ENCODE measurements at places on chromosomes 7 and 10.

GRCh38 chr7:29808075-29808801 lies 1.9 kb downstream of the WIPF3 start:
- no peak for DNase-seq

- no peak for DNase-seq
Observed at GRCh38 chr7:125357676-125358455, 428.2 kb upstream of the POT1 start.

- DNase-seq = peak; percentile 85
Observed at GRCh38 chr10:22316286-22317075, at the start of gene COMMD3. Gene COMMD3 (plus strand): TSS chr10:22316388. CDS start chr10:22316418, 30 bp downstream.

DNA sequence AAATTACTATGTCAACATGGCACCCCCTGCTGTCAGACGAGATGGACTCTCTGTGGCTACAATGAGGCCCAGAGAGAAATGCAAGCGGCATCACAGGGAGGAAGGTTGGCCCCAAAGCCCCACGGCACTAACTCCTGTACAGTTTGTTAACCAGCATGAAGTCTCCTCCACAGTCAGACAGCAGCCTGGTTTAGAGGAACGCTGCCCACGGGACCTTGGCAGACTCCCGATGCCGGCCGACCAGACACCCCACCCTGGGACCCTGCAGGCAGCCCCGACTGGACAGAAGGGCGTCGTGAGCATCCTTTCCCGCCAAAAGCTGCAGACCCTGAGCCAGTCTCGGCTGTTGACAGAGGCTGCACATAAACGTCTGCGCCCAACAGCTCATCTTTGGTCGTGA lies 158.8 kb downstream of the DIP2C start:
- no peak for DNase-seq

- no peak for DNase-seq
Observed at GRCh38 chr7:33432821-33433220, 303.5 kb downstream of the BBS9 start.

- no peak for DNase-seq
Observed at GRCh38 chr7:110704225-110704624, 386.7 kb upstream of the LRRN3 start.

GRCh38 chr10:110323503-110323902 lies 18.8 kb upstream of the SMNDC1 start:
- no peak for DNase-seq

DNA sequence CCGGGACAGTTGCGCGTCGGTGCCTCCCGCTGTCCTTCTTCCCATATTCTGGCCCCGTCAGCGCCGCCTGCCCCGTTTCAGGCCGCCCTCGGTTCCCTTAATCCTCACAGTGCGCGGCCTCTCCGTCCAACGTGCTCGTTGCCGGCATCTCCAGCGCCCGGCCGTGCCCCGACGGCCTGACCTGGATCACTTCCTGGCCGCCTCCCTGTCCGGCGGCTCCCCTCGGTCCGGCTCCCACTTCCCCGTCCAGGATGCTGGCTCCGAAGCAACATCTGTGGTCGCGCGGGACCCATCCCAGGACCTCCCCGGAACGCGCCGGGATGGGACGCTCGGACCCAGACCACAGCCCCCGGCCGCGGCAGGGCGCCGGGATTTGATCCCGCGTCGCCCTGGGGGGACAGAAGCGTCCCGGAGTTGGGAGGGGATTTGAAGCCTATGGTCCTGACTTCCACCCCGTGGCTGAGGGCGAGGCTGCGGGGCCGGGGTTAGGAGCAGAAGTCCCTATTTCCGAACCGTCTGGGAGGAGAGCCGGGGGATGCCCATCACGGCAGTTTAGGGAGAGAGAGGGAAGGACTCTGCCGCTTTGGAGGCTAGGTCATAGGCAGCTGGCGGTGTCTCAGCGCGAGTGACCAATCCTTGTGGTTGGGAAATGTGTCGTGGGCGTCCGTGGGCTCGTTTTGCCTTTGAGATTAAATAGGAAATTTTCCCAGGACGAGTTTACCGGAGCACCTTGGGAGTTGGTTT lies 53.8 kb downstream of the KCTD7 start:
- no peak for DNase-seq

DNA sequence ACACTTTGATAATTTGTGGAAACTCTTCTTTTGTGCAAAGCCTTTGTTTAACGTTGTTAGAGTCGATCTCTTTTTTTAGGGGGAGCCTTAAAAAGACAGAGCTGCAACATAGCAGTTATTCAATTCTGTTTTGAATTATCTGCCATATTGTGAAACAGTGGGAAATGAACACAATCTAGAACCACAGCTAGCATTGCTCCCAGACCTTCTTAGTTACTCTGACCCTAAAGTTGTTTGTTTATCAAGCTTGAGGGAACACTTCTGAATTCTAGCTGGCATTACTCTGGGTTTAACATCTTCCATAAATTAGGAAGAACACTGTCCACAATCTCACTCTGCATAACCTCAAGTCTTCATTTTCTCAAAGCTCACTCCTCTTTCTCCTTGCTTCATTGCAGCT lies 217.7 kb downstream of the PRKG1 start:
- DNase-seq = no peak

DNA sequence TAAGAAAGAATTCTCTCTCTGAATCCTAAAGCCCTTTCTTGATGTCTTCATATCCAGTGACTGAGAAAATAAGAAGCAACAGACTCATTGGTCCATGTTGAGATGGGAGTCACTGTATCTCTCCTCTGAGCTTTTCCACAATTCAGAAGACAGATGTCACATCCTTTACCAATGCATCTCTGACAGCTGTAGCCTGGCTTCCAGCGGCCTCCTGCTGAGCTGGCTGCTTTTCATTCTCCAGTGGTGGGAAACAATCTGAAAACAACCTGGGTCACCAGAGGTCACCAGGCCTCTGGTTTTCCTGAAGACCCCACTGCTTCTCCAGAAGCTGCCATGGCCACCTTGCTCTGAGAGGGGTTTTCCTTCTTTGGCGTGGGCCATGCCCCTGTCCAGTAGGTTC lies 18.3 kb upstream of the RPA3 start:
- DNase-seq = no peak

- no peak for DNase-seq
Observed at GRCh38 chr10:116715839-116716377, 26.5 kb downstream of the HSPA12A start.

DNA sequence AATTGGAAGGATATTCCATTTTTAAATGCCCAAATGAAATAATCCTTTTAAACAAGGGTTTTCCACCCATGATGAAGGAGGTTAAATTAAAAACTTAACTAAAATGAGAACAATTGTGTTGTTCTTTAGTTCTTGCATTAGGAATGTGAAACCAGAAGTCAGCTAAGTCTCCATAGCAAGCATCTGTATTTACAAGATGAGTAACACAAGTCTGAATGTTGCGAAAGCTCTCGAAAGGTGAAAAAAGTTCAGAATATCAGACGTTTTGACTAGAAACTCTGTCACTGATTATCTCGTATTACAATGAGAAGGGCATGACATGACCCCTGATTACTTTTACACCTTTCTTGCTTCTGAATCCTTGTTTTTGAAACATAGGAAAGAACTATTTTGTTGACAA lies 149.6 kb downstream of the BICC1 start:
- no peak for DNase-seq

DNA sequence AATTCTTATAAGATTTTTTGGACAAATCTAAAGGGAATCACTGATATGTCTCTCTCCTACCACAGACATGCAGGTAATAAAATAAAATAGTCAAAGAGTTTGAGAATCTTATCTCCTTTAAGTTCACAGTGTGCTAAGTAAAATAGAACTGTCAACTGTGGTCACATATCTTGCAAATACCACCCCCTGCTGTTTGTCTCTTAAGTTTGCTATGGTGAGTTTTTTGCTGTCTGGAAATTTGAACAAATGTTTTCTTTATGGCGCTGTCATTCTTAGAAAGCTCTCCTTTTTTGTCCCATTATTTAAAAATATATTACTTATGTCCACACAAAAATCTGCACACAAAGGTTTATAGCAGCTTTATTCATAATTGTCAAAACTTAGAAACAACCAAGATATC lies 19.6 kb downstream of the GIMAP5 start:
- no peak for DNase-seq

GRCh38 chr7:149772956-149773434 lies 393 bp downstream of the ZNF467 start:
- DNase-seq = no peak

DNA sequence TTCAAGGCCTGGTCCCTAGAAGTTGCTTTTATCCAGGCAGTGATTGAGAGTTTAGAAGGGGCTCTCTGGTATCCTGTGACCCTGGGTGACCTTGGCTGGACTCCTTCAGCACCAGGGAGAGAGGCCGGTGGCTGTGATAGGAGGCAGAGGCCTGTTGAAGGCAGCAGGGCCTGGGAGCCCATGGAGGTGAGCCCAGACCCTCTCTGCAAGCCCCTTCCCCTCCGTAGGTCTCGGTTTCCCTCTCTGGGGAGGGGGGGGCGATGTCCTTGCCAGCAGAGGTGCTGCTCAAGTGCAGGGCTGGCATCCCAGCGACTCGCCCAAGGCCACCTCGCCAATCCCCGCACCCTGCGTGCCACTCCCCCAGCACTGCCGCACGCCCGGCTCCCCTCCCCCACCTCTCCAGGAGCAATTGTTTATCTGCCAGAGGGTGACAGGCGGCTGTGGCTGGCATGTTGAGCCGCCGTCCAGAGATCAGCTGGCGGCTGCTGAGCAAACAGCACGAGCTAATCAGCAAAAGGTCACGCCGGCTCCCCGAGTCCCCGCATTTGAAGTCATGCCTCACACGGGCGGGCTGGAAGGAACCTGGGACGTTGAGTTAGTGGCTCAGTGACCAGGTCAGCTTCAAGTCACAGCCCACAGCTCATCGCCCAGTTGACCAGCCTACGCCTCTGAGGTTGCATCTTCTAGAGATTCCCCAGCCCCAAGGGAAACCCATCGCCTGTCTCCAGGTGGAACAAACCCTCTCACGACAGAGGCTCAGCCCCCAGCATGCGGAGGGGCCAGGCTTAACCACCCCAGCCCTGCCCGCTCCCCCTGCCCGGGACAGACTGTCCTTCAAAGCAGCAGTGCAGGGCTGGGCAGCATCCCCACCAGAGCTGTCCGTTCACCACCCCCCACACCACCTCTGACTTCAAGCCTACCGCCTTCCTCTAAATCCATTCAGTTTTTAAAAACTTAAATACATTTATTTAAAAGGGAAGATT lies 43.7 kb downstream of the ELFN1 start:
- no peak for DNase-seq

- no peak for DNase-seq
Observed at GRCh38 chr7:67696878-67697277, 700.2 kb downstream of the TYW1 start.

- DNase-seq = no peak
Observed at GRCh38 chr7:155705623-155706360, 61.3 kb downstream of the RBM33 start.

GRCh38 chr7:18667466-18667865 lies 171.9 kb downstream of the HDAC9 start:
- no peak for DNase-seq

GRCh38 chr10:125557311-125557710 lies 125.7 kb downstream of the TEX36 start:
- DNase-seq = no peak

GRCh38 chr7:149616898-149617297 lies 119.3 kb upstream of the ZNF746 start:
- no peak for DNase-seq

DNA sequence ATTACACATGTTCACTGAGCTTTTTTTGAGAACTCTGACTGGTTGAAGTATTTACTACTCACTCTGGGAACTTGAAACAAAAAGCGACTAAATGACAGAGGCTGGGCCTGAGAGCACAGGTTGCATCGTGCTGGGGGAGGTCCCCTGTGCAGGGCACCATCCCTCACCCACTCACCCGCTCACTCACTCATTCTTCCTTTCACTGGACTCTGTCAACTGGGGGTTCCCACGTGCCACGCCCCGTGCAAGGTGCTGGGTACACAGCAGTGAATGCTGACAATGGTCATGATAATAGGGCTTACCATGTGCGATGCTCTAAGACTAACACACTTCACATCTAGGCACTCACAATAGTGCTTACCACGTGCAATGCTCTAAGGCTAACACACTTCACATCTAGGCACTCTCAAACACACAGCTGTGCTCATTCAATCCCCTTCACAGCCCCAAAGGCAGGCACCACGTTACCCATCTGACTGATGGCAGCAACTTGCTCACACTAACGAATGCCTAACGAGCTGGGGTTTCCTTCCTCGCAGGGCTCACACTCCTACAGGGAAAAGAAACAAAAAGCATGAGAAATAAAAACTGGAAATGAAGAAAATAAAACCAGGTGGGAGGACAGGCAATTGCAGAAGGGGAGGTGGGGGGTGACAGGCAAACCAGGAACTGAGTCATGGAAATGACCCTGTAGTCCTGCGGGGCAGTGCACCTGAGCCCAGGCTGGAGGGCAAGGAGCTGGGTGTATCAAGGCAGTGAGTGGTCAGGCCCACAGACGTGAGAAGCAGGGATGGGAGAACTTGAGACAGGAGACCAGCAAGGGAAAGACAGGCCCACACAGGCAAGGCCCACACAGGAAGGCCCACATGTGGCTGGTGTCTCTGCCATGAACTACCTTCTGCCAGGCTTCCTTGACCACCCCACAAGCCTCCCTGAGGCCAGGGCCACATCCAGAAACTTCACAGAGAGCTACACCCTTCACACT lies 147.0 kb upstream of the FAM20C start:
- DNase-seq = no peak

DNA sequence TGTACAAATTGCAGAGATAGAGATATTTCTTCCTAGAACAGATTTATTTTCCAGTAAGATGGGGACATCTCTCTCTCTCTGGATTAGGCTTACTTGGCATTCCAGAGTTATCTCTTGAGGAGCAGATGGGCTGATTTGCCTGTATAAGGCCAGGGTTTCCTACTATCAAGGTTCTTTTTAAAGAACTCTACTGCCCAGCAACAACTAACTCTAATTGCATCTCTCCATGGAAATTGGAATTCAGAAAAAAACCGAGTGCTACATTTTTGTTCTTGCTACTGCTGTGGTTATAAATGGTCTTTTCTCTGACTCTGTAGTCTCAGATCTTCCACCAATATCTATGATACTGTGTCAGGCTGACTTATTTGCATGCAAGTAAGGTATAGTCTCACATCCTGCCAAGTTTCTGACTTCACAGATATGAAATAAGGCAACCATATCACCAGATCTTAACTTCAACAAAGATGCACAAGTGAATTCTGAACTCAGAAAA lies 161.1 kb downstream of the CRPPA start:
- DNase-seq = no peak

DNA sequence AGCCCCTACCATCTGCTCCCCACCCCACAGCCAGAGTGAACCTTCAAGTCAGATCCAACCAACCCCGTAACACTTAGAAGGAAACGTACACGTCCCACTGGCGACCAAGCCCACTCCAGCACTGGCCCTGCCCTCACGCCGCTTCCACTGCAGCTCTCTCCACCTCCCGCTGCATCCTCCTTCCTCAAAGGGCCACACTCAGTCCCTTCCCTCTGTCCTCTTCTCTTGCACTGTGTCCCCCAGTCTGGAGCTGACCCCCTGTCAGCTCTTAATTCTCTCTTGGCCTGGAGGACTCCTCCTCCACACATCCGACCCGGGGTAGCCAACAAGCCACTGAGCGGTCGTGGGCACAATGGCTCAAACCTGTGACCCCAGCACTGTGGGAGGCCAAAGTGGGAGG lies 85.8 kb downstream of the PROSER2 start:
- DNase-seq = no peak

All from substantia nigra (tissue), 51 donors.